Posterior vena cava (tissue), 2 donors: ENCODE measurements at places on chromosomes 4 and X.

DNA sequence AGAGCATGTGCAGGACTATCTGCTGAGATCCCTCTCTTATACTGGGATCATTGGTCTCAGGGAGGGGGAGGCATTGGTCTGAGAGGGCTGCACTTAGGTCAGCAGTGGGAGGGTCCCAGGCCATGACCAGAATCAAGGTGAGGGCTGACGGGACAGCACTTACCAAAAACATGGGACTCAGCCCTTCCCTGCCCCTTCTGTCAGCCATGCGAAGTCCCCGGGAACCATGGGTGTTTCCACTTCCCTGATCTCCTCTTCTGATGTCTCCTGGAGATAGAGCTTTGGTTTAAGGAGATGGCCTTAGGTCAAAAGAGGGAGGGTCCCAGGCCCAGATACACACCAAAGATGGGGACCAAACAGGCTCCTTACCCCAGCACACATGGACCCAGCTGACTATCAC lies 12.9 kb upstream of the HSFX1 start:
- no peak for DNase-seq

DNA sequence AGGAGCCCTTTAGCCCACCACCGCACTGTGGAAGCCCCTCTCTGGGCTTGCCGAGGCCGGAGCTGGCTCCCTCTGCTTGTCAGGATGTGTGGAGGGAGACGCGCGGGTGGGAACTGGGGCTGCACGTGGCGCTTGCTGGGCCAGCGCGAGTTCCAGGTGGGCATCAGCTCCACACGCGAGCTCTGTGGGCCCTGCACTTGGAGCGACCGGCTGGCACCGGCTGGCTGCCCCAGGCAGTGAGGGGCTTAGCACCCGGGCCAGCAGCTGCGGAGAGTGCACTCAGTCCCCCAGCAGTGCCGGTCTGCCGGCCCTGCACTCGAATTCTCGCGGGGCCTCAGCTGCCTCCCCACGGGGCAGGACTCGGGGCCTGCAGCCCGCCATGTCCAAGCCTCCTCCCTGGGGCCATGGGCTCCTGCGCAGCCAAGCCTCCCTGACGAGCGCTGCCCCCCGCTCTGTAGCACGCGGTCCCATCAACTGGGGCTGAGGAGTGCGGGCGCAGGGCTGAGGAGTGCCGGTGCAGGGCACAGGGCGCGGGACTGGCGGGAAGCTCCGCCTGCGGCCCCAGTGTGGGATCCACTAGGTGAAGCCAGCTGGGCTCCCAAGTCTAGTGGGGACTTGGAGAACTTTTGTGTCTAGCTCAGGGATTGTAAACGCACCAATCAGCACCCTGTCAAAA lies 93.6 kb downstream of the DTHD1 start:
- DNase-seq: peak; percentile 62

DNA sequence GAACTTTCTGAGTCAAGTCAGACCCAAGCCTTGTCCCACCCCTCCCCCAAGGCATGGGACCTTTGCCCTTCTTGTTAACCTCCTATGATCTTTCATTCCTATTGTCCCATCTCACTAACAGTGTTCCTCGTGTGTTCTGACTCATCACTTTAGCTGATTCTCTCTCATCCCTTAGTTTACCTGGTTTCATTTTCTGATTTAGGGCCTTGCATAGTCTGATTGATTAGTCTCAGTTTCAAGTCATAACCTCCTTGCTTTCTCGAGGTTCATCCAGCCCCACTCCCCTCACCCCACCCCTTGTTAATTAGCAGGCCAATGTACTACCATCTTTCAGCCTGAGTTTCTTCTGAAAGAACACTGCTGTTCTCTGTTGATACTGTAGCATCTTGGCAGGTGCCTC lies 517.4 kb downstream of the RPA4 start:
- no peak for DNase-seq

DNA sequence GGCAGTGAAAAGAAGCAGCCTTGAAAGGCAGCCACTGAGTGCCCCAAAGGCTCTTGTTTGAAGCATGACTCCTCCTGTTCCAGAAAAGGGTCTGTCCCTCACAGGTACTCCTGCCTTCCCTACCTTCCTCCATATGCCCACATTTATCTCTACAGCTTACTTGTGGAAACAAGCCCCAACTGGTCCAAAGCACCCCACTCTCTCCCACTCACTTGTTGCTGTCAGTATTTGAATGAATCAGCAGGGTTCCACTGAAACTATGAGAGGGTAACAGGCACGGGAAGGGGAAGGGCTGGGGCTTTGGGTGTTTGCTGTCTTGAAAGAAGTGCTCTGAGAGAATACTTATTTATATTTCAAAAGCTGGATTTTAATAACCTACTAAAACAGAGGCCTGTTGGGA lies 34.9 kb downstream of the GPR143 start:
- DNase-seq: no peak

DNA sequence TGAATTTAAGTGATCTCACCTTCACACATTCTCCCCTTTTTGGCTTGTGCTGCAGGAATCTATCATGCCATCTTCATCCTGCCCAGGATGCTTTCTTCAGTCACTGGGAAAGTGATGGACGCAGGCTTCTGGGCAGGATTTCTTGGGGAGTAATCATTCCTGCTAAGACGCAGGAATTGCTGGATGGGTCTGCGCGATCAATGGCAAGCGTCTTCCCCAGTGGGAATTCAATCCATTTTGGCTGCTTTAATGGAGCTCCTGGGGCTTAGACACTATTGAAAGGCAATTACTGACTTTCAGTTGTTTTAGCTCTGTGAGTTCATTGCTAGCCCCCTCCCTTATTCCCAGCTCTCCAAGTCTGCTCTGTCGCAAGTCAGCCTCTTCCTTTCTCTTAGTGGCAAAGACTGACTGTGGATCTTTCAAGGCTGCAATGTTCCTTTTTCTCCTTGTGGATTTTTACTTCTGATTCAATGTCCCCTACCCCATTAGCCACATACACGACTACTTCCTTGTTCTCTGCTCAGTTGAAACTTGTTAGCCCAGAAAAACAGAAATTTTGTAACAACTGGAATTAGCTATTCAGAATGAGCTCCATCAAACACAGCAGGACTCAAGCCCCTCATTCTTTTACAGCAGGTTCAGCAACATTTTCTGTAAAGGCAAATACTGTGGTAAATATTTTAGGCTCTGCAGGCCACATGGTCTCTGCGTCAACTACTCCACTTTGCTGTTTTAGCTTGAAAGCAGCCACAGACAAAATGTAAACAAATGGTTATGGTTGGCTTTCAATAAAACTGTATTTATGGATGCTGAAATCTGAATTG lies 154.9 kb downstream of the ASB9 start:
- no peak for DNase-seq

- no peak for DNase-seq
Measured at GRCh38 chr4:173362666-173363065, 8.1 kb upstream of the SAP30 start.

DNA sequence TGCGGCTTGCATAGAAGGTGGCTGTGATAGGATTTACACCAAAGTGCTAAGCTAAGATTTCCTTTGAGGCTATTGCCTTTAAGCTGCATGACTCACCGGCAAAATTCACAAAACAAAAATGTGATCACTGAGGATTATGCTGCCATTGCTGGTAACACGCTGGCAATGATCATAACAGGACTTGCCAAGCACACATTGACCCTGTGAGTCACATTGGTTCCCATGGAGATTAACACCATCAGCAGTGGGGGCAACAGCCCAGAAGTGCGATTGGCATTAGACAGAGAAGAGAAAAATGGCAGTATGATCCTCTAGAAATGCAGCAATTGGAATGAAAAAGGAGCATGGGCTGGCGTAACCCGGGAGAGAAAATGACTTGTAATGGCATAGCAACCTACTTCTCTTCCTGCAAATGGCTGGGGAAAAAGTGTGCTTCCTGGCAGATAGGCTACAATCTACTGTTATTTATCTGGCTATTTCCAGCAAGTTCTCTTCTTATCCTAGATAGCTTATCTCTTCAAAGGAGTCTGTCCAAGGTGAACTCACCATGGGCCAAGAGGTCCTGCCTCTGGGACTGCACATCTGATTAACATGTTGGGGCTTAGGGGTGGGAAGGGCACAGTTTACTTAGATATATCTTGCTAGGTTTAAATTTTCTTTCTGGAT lies 314.2 kb upstream of the IGFBP7 start:
- DNase-seq: peak; percentile 85

DNA sequence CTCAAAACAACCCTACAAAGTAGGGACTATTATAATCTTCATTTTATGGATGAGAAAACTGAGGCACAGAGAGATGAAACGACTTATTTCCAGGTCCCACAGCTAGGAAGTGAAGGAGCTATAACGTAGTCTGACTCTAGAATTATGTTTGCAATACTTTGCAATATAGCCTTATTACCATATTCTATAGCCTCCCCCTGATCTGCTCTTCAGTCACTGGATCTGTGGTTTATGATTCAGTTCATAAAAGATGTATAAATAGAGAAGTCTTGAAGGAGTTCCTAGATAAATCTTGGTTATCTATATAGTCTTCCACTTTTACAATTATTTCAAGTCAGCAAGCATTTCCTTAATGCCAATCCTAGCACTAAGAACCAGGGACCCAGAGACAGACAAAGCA lies 57.5 kb downstream of the OPHN1 start:
- no peak for DNase-seq

- no peak for DNase-seq
Measured at GRCh38 chrX:34332334-34332733, 200.2 kb upstream of the FAM47A start.

GRCh38 chrX:85619962-85620361 lies 240.5 kb upstream of the POF1B start:
- DNase-seq: no peak

- DNase-seq: no peak
Measured at GRCh38 chrX:107773206-107773605, 2.4 kb downstream of the TSC22D3 start.

DNA sequence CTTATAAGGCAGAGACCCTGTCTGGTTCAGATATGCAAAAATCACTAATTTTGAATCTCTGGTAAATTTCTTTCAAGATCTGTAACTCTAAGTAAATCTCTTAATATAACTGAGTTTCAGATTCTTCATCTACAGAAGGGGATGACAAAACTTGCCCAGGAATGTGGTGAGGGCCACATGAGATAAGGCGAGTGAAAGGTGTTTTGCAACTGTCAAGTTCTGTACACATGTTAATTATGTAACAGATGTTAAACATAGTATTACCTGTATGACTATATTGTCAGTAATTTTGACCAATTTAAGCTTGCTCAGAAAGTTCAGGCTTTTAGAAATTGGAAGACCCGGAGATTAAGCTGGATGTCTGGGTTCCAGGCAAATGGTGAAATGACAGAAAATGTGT lies 549 bp upstream of the GLRB start:
- no peak for DNase-seq

- DNase-seq: no peak
Measured at GRCh38 chr4:40325406-40326019, 9.6 kb upstream of the CHRNA9 start.

DNA sequence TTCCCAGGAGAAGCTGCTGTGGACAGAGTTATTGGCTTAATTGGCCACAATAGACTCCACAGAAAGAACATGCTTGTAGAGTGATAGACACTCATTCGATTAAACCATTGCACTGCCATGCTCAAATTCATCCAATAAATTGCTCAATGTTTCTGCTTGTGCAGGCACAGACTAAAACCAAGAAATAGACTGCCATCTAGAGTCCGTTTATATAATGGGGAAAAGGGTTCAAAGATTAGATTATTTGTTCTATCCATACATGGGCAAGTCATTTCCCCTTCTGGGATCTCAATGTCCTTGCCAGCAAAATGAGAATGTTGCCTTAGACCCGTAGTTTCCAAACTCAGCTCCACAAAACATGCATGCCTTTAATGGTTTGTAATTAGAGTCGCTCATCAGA lies 8.7 kb downstream of the SMIM10 start:
- DNase-seq: no peak

- DNase-seq: no peak
Measured at GRCh38 chrX:84064164-84064563, 123.8 kb downstream of the RPS6KA6 start.

DNA sequence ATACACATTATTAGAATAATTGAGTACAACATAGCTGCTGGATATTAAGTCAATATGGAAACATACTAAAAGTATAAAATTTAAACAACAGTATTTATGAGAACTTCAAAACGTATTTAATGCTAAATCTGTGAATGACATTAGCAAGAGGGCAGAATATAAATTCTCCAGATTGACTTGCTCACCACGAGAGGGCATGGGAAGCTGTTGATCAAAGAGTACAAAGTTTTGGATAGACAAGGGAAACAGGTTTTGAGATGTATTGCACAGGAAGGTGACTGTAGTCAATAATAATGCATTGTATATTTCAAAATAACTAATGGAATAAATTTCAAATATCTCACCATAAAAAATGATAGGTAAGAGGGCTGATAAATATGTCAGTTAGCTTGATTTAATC lies 768.2 kb downstream of the CENPC start:
- DNase-seq: no peak

- DNase-seq: no peak
Measured at GRCh38 chrX:63561425-63561824, 210.3 kb upstream of the SPIN4 start.

DNA sequence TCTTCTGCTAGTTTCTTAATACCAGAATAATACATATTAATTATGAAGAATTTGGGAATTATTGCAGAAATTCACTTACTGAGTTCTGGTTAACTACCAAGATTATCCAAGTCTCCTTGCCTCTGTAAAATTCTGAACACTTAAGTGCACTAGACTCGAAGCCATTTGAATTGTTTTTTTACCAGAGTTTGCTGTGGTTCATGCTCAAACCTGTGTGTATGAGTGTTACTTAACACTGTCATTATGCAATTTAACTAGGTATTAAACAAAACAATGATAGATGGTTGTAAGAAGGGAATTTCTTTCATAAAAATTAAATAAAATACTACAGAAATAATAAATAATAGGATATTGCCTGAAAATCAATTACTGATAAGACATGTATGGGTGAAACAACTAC lies 145.6 kb upstream of the FAT4 start:
- no peak for DNase-seq

DNA sequence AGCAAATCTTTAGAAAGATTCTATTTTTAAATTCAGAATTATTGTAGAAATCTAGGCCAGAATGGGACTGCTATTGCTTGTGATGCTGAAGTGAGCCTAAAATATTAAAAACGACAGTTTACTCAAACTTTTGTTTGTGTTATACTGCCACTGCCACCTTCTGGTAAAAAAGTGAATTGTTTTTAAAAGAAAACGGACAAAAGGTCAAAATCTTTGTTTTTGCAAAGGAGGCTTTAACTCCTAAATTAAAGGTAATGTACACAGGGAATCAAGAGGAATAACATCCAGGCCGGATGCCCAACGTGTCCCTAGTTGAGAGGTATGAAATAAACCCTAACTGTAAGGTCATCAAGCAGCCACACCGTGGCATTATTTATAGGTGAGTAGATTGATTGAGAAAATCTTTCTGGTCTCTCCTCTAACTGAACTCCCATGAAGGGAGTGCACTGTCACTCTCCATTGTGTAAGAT lies 338.3 kb upstream of the GALNT7 start:
- no peak for DNase-seq

DNA sequence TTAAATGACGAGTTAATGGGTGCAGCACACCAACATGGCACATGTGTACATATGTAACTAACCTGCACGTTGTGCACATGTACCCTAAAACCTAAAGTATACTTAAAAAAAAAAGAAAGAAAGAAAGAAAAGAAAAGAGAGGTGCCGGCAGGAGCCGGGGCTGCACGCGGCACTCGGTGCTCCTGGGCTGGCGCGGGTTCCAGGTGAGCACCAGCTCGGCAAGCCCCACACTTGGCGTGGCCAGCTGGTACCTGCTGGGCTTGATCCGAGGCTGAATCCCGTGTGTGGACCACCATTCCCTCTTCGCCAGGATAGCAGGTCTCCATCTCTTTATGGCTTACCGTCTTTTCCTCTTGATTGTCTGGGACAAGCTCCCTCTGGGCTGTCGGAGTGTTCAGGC lies 17.9 kb upstream of the HERC6 start:
- no peak for DNase-seq

GRCh38 chr4:69458184-69458826 lies 37.4 kb downstream of the UGT2B4 start:
- DNase-seq: no peak
